ENCODE measurements at places on chromosomes 3 and 15.
A peak's percentile ranks its signal among the peaks of the same experiment; 100 is the strongest.

DNA sequence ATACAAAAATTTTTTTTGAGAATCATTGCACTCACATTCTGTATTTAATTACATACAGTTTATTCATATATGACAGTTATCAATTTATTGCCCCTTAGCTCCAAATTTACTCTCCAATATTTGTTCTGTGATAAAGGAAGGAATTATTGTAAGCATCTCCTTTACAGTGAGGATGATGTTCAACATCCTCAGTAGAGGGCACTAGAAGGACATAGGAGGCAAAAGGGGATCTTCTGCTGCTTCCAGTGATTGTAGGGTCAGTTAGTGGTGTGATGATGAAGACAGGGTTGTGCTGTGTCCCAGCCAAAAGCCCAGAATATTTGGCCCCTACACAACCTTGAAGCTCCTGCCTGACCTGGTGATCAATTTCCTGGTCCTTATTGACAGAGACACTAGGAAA is 89.9 kb upstream of the DCBLD2 start:
- no peak for DNase-seq

DNA sequence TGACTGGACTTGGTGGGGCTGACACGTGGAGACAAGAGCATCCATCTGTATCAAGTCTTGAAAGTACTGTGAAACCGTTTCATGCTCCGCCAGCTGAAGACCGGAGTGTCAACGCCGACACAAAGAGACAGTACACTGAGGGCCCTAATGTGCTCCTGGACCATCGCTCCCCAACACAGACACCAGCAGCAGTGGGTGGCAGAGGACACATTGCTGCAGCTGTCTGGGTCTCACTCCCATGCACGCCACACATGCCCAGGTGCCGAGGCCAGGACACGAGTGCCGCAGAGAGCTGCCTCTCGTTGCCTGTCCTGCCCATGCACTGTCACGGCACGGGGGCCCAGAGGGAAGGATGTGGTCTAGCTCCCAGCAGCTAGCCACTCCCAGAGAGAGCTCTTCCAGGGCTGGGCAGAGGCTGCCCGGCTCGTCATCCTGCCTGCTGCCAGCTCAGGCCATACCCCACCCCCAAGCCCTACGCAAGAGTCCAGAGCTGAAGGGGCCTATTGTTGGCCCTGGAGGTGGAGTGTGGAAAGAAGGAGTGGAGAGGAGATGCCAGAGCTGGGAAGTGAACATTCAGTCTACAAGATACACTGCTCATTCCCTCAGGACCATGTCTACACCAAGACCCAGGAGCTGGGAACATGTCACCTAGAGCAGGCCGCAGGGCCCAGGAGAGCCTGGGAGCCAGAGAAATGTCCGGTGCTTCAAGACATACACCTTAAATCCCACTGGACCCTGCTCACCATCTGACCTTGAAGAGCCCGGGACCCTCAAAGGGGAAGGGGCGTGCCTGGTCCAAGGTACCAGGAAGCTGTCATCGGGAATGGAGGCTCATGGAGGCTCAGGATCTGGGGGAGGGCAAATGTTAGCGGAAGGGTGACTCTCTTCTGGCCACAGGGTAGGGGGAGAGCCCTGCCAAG is 7.7 kb downstream of the TNK2 start:
- DNase-seq: no peak

GRCh38 chr3:24604215-24604614 is 109.6 kb upstream of the THRB start:
- no peak for DNase-seq

DNA sequence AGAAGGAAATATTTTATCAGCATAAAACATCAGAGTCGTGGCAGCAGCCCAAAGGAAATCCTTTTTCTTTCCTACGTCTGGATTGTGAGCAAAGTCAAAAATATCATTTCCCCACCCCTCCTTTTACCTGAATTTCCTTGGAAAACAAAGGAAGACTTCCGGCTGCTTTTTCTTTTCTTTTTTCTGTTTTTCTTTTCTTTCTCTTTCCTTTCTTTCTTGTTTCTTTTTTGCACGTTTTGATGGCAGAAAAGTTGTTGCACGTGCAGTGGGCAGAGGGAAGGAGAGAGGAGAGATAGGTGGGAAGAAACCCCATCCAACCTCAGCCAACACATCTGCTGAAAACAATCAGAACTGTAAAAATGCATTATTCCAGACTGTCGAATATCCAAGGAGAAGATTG is 544 bp upstream of the MYO1E start:
- DNase-seq: no peak

- no peak for DNase-seq
Observed at GRCh38 chr15:81152799-81153198, 18.7 kb downstream of the CFAP161 start.

- peak; percentile 47 for DNase-seq
Observed at GRCh38 chr15:85831415-85832113, 36.8 kb upstream of the KLHL25 start.

- no peak for DNase-seq
Observed at GRCh38 chr3:72951259-72951722, 45.3 kb upstream of the PPP4R2 start.

DNA sequence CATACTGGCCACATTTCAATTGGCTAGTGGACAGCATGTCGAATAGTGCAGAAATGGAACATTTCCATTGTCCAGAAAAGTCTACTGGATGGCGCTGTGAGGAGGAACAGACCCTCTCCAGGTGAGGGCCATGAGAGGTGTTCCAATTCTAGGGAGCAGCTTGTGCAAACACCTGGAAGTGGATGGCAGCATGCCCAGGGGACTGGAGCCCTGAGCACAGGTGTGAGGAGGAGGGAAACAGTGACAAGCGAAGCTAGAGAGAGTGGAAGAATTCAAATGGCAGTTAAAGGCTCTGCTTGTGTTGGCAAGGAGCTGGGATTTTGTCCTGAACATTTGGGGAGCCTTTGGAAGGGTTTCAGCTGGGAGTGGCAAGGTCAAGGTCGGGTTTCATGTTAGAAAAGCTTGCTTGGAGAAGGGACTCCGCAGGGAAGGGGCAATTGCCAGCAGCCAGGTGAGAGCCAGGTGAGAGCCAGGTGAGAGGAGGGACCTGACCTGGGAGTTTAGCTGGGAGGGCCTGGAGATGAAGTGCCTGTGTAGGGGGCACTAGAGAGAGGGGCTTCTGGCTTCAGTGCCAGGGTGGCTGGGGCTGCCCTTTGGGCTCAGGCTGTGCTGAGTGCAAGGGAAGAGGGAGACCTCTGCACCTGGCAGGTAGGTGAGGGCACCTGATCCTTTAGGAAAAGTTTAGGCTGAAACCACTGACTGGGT is 93.8 kb downstream of the LINGO1 start:
- DNase-seq: no peak

GRCh38 chr3:192986379-192986778 is 68.7 kb upstream of the MB21D2 start:
- DNase-seq: no peak

GRCh38 chr3:15514663-15515340 is 6.7 kb downstream of the COLQ start:
- DNase-seq: no peak

DNA sequence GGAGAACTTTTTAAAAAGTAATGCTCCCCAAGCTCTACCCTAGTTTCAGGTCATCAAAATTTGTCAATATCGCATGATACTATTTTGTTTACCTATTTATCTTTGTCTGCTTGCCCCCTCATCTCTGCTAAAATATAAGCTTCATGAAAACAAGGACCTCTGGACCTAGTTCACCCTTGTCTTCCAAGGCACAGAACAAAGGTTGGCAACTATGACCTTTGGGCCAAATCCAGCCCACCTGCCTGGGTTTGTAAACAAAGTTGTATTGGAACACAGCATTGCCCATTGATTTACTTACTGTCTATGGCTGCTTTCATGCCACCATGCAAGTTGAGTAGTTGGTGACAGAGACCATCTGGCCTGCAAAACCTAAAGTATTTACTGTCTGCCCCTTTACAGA is 462.2 kb upstream of the SUCLG2 start:
- DNase-seq: no peak

DNA sequence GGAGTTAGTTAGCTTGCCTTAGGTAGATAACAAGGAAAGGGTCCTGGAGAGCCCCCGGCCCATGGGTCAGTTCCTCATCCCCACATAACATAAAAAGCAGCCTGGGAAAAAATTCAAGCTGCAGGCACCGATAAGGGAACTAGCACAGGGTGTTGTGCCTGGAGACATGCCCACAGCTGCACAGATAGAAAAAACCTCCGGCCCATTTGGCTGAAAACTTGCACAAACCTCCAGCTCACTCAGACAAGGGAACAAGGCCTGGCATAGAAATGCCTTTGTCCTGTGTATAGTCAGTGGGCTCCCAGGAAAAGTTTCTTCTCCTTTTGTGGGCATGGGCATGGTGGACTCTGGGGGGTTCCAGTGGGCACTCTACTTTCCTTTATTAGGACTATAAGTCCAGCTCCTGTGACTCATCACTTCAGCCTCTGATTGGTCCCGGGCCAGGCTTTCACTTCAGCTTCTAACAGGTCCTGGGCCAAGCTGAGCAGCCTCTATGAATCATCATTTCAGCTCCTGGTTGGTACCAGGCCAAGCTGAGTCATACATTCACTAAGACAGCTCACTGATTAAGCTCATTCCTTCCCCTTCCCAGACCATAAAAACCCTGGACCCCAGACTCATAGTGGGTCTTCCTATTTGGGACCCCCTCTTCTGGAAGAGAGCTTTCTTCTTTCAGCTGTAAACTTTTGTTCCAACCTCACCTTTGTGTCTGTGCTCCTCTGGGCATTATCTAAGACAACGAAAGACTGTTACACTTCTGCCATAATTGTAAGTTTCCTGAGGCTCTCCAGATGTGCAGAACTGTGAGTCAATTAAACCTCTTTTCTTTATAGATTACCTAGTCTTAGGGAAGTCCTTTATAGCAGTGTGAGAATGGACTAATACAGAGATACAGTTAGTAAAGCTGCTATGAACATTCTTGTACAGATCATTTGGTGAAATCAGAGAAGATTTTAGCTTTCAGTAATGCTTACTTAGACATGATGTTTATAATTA is 348.0 kb upstream of the DPPA4 start:
- no peak for DNase-seq

- no peak for DNase-seq
Observed at GRCh38 chr15:66085128-66085527, 168.4 kb downstream of the MEGF11 start.

DNA sequence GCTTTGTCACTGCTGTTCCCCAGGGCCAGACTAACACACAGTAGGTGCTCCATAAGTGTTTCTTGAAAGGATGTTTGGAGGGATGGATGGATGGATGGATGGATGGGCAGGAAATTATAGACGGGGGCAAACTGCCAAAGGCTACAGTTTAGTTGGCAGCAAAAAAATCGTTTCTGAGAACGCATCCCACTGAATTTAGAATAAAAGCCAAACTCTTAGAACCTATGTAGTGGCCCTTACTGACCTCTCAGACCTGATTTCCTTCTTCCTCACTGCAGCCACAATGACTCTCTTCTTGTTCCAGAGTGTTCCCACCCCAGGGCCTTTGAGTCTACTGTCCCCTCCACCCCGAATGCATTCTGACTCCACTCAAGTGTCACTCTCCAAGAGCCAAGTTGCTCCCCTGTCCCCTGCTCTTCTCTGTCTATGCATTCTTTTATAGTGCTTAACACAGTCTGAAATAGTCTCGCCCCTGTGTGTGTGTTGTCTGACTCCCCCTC is 5.2 kb upstream of the GATA2 start:
- no peak for DNase-seq

GRCh38 chr15:61974759-61975158 is 85.5 kb downstream of the VPS13C start:
- DNase-seq: no peak

GRCh38 chr15:33915571-33916407 is 52.5 kb upstream of the CHRM5 start:
- DNase-seq: peak; percentile 26

- DNase-seq: no peak
Observed at GRCh38 chr15:91807122-91807521, 46.4 kb upstream of the SLCO3A1 start.

- DNase-seq: no peak
Observed at GRCh38 chr3:112042842-112043280, 8.3 kb downstream of the TMPRSS7 start.

- DNase-seq: peak; percentile 72
Observed at GRCh38 chr3:151838574-151839312, 24.8 kb downstream of the AADAC start.

GRCh38 chr3:177190756-177191681 is 6.3 kb downstream of the TBL1XR1 start:
- no peak for DNase-seq

DNA sequence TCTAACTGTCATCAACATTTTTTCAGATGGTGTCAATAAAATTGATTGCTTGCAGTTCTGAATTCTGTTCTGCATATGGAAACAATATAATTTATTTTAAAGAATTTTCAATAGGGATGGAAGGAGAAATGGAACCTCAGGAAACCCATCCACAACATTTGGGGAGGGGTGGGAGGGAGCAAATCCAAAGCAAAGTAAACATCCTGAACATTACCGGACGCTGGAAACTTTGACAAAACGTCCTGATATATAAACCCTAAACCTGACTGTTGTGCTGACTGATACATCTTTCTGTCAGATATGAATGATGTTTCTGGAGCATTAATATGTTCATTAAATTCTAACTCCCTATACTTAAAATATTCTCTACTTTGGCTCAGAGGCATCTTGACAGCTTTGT is 479.0 kb downstream of the FOXP1 start:
- no peak for DNase-seq

GRCh38 chr15:39788108-39788507 is 5.5 kb upstream of the FSIP1 start:
- no peak for DNase-seq

DNA sequence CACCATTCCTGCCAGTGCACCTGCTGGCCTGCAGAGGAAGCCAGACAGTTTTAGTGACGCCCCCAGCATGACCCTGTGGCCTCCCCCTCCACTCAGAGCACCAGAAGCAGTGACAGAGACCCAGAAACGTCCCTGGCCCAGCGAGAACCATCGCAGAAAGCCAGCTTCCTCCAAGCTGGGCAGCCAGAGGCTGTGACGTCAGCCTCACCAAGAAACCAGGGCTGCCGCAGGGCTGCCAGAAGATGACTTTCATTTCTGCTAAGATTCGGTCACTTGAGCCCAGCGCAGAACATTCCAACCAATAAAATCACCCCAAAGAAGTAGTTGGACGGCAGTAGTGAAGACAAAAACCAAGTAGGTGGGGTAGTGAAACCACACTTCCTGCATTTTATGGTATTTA is 29.6 kb upstream of the RPL32 start:
- DNase-seq: no peak

DNA sequence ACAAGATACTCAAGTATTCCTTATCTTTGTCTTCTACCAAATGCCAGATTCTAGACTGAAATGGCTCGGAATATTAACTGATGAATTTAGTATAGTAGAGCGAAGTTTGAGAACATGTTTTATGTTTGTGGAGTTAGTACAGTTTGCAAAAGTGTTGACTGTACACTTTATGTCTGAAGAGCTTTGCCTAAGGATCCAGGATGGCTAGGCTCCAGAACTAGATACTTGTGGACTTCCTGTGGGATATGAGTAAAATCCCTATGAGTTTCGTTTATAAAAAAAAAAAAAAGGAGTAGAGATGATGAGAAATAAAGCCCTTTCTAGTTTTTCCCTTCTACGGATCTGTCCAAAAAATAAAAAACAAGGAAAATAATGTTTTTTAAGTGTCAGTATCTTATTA is 96.7 kb downstream of the TP63 start:
- no peak for DNase-seq

DNA sequence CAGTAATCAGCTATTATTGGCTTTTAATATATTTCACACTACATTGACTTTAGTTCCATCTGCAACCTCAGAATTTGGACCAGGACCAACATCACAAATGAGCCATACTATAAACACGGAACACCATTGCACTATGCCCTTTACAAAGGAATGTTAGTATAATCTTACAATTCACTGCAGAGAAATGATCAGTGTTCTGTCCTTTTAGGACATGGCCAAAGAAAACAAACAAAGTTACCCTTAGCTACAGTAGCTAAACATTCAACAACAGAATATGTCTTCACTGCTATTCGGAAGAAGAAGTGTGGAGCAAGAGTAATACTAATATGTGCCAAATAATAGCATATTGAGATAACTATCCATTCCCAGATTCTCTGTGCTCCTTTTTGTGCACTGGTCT is 90.4 kb downstream of the NAALADL2 start:
- no peak for DNase-seq

Data from renal cortex interstitium (tissue), 15 donors.